ENCODE measurements at places on chromosomes 7 and 10. TPM values are rescaled to one million over a fixed set of nuclear protein-coding genes. Genes with fewer than 3 reads are reported as not detected.

The TDRD1 gene
- total RNA-seq: 0.59 TPM

The CRHR2 gene
- total RNA-seq: not detected

The ITIH5 gene
- total RNA-seq: 2.2 TPM

The COG5 gene
- total RNA-seq: 29.7 TPM

The SMO gene
- 23.9 TPM for total RNA-seq

The SYT15 gene
- total RNA-seq: under 0.01 TPM
